Activated T-cell treated with anti-CD3 and anti-CD28 coated beads, Interleukin-2, amount 50 U/mL, for 48 hours (primary cell): ENCODE measurements at places on chromosomes 2 and 18.
A peak's percentile ranks its signal among the peaks of the same experiment; 100 is the strongest.

- no peak for DNase-seq
These were observed 82.2 kb upstream of the SETBP1 start for GRCh38 chr18:44598514-44598913.

- DNase-seq: no peak
These were observed 160.4 kb upstream of the FOSL2 start for GRCh38 chr2:28232295-28232694.

DNA sequence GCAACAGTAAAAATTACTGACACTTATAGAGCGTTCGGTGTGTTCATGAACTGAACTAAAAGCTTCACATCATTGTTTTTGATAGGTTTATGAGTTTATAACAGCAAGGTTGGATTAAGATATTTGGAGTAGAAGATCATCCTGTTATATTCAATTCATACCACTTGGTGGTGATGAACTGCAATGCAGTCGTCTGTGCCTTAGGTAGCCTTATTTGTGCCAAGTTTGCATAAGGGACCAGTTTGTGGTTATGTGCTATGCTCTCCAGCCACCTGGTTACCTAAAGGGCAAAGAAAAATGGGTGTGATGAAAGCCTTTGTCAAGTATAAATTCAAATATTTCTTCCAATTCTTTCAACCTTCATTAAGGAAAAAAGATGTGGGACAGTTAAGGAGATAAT, 150.9 kb upstream of the KCNH7 start:
- DNase-seq: no peak

GRCh38 chr2:172332507-172332906, 94.9 kb upstream of the ITGA6 start:
- no peak for DNase-seq

- DNase-seq: peak; percentile 25
These were observed 108.7 kb upstream of the KCTD1 start for GRCh38 chr18:26656944-26657536.

GRCh38 chr2:114543236-114543766, 100.9 kb downstream of the DPP10 start:
- DNase-seq: no peak

DNA sequence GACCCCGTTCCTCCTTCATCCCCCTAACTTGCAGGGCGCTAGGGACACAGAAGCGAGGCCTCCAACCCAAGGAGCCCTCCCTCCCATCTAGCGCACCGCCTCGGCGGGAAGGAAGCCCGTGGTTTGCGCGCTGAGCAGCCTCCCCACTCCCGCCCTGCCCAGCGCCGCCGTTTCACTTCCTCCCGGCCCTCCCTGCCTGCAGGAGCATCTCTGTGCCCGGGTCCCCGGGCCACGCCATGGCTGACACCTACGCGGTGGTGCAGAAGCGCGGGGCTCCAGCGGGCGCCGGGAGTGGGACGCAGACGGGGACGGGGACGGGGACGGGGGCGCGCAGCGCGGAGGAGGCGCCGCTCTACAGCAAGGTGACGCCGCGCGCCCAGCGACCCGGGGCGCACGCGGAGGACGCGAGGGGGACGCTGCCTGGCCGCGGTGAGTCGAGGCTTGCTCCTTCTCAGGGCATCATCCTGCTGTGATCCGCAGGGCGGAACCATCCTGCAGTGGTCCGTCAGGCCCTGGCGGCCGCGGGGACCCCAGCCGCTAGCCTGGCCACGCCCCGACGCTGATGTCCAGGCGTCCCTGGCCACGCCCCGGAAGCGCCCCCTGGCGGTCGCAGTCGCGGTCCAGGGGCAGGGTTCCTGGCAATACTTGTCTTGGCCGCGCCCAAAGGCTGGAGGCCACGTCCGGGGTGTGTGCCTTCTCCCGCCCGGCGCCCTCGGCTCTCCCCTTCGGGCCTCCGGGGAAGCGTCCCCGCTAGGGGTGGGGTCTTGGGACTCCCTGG, 16.4 kb downstream of the PTPN18 start:
- DNase-seq: peak; percentile 87

- DNase-seq: no peak
These were observed 123.2 kb downstream of the KCNS3 start for GRCh38 chr2:18001671-18002070.

DNA sequence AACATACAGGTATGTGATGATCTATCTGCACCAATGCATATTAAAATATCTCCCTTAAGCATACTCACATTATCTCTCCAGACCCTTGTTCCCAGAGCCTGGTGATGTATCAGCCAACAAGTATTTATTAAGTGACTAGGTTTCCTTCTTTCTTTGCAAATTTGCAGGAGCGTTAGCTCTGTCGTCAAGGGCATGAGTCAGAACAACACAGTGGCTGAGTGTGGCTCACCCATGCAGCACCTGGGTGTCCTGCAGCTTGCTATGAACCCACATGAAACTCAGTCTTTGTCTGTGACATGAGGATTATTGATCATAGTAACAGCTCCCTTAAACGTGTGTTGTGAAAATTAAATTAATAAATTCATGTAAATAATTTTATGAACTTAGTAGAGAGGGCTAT, 96.6 kb downstream of the PIEZO2 start:
- no peak for DNase-seq

GRCh38 chr2:170817093-170818035, 677 bp downstream of the GAD1 start:
- DNase-seq: peak; percentile 72

GRCh38 chr18:79402977-79403722, 7.4 kb downstream of the NFATC1 start:
- peak; percentile 40 for DNase-seq

GRCh38 chr2:83851066-83851465, 608.0 kb downstream of the SUCLG1 start:
- no peak for DNase-seq

DNA sequence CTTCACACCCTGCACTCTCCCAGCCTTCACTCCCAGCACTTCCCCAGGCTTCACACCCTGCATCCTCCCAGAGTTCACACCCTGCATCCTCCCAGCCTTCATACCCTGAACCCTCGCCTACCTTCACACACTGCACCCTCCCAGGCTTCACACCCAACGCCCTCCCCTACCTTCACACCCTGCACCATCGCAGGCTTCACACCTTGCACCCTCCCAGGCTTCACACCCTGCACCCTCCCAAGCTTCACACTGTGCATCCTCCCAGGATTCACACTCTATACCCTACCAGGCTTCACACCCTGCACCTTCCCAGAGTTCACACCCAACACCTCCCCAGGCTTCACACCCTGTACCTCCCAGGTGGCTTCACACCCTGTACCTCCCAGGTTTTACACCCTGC, 448.7 kb upstream of the MYT1L start:
- no peak for DNase-seq

GRCh38 chr2:69674316-69674670, 30.8 kb upstream of the AAK1 start:
- DNase-seq: no peak

GRCh38 chr2:131143803-131144202, 38.7 kb downstream of the PLEKHB2 start:
- no peak for DNase-seq

DNA sequence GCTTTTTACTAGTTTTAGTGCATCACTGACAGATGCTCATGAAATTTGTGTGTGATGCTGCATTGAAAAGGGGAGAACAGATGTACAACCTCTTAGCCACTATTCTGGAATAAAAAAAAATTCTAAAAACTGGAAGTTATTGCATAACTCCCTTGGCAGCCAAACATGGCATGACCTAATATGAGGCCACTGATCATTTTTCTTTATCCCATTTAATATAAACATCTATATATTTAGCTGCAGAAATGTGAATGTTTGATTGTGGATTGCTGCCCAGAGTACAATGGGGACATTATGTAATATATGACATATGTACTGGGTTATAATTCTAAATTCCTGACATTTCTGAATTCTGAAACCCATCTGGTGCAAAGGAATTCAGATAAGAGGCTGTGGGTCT, 86.5 kb downstream of the CDCA7 start:
- no peak for DNase-seq

- no peak for DNase-seq
These were observed 194.0 kb downstream of the ZNF407 start for GRCh38 chr18:74791501-74792194.

DNA sequence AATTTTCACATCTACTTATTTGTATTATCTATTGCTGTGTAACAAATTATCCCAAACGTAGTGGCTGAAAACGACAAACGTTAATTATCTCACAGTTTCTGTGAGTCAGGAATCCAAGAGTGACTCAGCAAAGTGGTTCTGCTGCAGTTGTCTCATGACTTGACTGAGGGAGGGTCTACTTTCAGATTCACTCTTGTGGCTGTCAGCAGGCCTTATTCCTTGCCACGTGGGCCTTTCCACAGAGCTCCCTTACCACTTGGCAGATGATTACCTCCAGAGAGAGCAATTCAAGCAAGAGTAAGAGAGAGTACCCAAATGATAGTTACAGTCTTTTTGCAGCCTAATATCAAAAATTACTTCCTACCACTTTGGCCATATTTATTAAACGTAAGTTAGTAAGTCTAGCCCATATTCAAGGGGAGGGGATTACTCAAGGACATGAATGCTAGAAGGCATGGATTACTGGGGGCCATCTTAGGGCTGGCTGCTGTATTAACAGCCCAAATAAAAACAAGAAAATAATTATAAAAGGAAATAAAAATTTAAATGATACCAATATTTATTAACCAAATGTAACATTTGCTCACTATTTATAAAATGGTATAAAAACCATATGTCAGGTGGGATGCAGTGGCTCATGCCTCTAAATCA, 48.7 kb upstream of the NBEAL1 start:
- peak; percentile 31 for DNase-seq

- no peak for DNase-seq
These were observed 37.5 kb downstream of the UXS1 start for GRCh38 chr2:106156305-106157296.

GRCh38 chr2:160736148-160737028, 242.8 kb upstream of the RBMS1 start:
- DNase-seq: no peak

- no peak for DNase-seq
These were observed 131.4 kb downstream of the CLIP4 start for GRCh38 chr2:29246383-29247300.

DNA sequence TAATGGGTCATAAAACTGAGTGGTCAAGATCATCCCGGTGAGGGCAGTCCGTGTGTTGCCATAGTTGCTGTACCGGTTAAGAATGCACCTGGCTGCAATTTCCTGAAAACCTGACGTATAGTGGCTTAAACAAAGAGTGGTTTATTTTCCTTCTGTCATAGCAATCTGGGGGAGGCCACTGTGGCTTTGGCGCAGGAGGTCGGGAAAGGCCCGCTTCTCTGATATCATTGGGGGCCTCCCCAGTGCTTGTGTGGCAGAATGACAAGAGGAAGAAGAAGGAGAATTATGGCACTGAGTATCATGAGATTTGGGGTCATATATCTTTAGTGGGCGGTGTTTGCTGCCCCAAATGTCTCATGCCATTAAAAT, 4.4 kb downstream of the C2orf92 start:
- DNase-seq: peak; percentile 61

DNA sequence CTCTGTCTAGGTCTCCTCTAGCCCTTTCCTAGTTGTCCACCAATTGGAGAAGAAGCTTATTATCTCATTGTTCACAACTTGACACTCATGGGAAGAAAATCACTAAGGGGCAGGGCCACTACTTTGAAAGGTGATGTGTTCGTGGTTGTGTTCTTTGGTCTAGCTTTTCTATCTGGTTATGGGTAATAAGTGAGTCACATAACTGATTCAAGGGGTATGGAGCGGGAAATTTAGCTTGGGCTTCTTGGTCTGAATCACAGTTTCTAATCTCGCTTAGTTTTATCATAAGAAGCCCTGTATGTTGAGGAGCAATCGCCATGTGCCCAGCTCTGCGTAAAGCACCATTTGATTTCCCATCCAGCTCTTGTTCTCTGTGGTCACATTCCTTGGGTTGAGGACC, 18.7 kb upstream of the DYTN start:
- peak; percentile 22 for DNase-seq

GRCh38 chr2:216320852-216321251, 51.4 kb downstream of the MARCHF4 start:
- DNase-seq: no peak

GRCh38 chr18:37537868-37538525, 27.6 kb downstream of the CELF4 start:
- DNase-seq: peak; percentile 65

GRCh38 chr18:59323931-59324622, 5.6 kb upstream of the CPLX4 start:
- DNase-seq: no peak

DNA sequence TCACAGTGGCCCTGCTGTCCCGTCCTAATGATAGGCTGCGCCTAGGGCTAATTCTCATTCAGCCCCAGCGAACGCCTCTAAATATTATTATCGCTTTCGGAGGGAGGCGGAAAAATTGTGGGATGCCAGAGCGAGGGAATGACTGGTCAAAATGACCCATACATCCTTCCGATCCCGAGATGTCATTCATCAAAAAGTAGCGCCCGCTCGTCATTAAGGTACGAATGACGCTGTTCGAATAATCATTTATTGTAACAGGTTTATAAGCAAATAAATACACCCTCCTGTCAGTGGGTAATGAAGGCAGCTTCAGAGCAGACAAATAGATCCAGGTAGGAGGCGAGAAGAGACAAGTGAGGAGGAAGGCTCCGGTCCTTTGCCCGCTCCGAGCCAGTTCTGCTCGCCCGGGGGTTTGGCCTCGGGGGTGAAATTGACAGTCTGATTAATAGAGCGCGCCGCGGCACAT, at the start of gene EVX2:
TSS of gene EVX2 (minus strand) at position 167 of the 466 bp plus-strand sequence. CDS start 186 bp downstream, outside the sequence.
- DNase-seq: no peak

DNA sequence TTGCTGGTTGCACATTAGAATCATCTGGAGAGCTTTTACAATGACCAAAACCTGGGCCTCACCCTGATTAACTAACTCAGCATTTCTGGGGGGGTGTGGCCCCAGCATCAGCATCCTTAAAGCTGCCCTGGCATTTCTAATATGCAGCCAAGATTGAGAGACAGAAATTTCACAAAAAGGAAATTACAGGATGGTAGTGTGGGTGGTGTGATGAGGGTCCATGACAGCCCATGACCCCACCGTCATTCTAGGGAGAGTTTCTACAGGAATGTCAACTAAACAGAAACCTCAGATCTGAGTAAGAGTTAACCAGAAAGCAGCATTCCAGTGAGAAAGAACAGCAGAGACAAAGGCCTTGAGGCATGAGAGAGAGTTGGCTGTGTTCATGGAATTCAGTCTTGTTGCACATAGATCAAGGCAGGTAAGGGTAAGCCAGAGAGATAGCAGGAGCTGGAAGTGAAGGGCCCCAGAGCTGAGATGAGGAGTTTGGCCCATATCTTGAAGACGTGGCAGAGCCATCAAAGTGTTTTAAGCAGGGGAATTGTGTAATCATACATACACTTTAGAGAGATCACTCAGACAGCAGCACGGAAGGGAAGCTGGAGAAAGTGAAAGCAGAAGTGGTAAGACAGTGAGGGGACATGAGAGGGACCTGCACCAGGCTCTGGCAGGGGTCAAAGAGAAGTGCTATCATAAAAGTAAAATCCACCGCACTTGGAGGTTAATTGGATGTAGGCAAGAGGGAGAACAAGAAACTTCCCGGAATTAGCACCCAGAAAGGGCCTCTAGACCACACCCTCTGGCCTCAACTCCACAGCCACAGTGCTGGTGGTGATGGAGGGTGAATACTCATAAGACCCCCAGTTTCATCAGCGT, 7.8 kb upstream of the TRABD2A start:
- peak; percentile 60 for DNase-seq

DNA sequence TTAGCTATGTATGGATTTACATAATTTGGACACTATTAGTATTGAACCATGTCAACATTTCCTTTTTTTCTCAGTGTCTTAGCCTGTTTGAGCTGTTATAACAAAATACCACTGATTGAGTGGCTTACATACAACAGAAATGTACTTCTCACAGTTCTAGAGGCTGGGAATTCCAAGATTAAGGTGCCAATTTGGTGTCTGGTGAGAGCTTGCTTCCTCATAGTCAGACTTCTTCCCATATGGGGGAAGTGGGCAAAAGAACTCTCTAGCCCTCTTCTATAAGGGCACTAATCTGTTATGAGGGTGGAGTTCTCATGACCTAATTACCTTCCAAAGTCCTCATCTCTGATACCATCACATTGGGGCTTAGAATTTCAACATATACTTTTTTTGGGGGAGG, 12.6 kb downstream of the ZNF804A start:
- no peak for DNase-seq
